ENCODE measurements at places on chromosomes 6 and 20.

- H3K4me1 ChIP-seq: peaks cover 2% of the 10 kb centered on the region
- no peak for DNase-seq
- no peaks in the 10 kb centered on the region for H3K27me3 ChIP-seq
- H3K27ac ChIP-seq: no peak overlapping the region
- no peaks in the 10 kb centered on the region for H3K36me3 ChIP-seq
- no peak overlapping the region for H3K4me3 ChIP-seq
These were observed 92.7 kb downstream of the DACT2 start for GRCh38 chr6:168226902-168227318.

DNA sequence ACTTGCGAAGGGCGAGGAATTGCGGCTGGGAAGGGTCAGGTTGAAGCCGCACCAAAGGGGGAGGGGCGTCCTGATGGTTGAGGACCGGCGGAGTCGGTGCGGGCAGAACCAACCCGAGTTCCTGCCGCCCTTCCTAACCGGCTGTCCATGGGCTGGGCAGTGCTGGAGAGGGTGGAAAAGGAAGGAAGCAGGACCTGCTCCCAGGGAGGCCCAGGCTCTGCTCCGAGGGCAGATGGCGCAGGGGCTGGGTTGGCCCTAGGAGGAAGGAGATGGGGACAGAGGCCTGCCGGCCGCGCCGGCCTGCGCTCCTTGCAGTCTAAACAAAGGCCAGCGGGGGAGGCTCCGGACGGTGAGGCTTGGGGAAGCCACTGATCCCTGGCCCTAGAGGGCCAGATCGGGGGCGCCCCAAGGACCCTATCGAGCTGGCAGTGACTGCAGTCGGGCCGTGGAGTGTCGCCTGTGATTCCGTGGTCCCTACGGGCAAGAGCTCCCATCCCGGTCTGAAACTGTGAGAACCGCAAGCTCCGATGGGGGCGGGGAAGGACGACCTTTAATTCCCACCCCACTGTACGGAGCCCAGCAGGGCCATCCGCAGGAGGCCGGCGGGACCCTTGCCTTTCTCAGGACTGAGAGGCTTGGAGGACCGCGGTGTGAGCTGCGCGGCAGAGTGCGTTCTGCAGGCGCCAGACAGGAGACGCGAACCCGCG lies 39.4 kb downstream of the YTHDF1 start:
- H3K36me3 ChIP-seq: no peaks in the 10 kb centered on the region
- DNase-seq: peak; percentile 39
- H3K4me1 ChIP-seq: no peaks in the 10 kb centered on the region
- no peak overlapping the region for H3K4me3 ChIP-seq
- H3K27me3 ChIP-seq: peaks cover 46% of the 10 kb centered on the region
- H3K27ac ChIP-seq: no peak overlapping the region

GRCh38 chr20:64183313-64183712 lies 19.1 kb downstream of the MYT1 start:
- H3K4me1 ChIP-seq: no peaks in the 10 kb centered on the region
- no peak for DNase-seq
- no peak overlapping the region for H3K27ac ChIP-seq
- H3K36me3 ChIP-seq: peaks cover 2% of the 10 kb centered on the region

DNA sequence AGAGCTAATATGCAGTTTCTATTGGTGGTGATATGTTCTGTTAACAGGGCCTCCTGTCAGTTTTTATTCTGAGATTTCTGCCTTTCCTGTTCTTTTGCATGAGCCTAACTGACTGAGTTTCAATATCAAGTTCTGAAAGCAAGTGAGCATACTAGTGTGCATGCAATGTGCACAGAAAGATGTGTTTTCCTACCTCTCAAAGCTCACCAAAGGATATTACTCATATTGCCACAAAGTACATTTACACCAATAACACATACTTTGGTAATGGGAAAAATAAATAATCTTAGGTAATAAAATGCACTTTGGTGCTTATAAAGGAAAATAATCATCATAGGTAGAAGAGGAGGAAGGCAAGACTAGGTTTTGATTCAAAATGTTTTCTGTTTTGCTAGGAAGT lies 195.0 kb downstream of the KHDC1L start:
- DNase-seq: no peak
- H3K27me3 ChIP-seq: no peaks in the 10 kb centered on the region
- H3K36me3 ChIP-seq: no peaks in the 10 kb centered on the region
- no peak overlapping the region for H3K27ac ChIP-seq
- H3K4me3 ChIP-seq: no peak overlapping the region
- peaks cover 2% of the 10 kb centered on the region for H3K4me1 ChIP-seq

- no peak overlapping the region for H3K27ac ChIP-seq
- no peak overlapping the region for H3K4me3 ChIP-seq
- H3K4me1 ChIP-seq: peaks cover 8% of the 10 kb centered on the region
- H3K27me3 ChIP-seq: no peaks in the 10 kb centered on the region
These were observed 84.3 kb upstream of the RALY start for GRCh38 chr20:33909331-33909921.

GRCh38 chr20:23139524-23139923 lies 53.4 kb upstream of the CD93 start:
- H3K27me3 ChIP-seq: no peaks in the 10 kb centered on the region
- no peak for DNase-seq
- H3K27ac ChIP-seq: no peak overlapping the region
- no peaks in the 10 kb centered on the region for H3K4me1 ChIP-seq
- H3K36me3 ChIP-seq: no peaks in the 10 kb centered on the region

DNA sequence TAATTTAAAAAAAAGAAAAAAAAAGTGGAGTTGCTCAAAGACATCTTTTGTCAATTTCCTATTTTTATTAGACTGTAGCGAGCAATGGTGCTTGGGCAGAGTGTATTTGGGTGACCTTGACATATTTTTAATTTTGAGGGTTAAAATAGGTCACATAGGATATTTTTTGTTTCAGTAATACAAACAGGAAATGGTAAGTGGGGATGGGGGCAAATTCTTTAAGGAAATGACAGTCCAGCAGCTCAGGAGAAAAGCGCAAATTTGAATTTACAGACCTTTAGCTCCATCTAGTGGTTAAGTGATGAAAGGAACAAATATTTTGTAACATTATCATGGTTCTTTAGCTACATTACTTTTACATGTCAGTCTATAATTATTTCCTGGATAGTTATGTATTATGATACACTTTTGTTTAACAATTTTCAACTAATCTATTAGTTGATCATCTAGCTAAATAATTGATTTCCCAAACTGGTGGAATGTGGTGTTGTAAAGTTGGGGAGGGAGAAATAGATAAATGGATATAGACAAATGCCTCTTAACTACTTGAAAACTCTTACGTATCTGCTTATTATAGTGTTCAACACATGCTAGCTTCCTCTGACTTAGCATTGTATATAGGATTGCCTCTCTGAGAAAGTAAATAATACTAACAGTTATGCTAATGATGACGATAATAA lies 10.0 kb downstream of the CITED2 start:
- H3K36me3 ChIP-seq: no peaks in the 10 kb centered on the region
- no peak overlapping the region for H3K27ac ChIP-seq
- no peak overlapping the region for H3K4me3 ChIP-seq
- H3K27me3 ChIP-seq: no peaks in the 10 kb centered on the region
- H3K4me1 ChIP-seq: peaks cover 9% of the 10 kb centered on the region

DNA sequence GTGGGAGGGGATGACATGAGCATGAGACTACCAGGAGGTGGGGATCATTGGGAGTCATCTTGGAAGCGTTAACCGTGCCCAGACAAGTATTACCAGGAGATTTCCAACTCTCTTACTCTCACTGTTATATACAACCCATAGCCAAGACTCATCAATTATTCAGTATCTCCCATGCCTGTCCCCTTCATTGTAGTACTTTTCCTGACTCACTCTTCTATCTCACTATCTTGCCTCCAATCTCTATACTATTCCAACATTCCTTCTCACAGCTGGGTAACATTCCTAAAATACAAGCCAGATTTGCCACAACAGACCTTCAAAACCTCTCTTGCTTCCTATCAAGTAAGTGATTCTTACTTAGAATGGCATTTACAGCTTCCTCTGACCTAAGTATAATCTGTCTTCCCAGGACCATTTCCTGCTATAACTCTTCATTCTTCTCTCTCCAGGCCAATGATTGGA lies 226.3 kb upstream of the SMLR1 start:
- no peaks in the 10 kb centered on the region for H3K36me3 ChIP-seq
- H3K4me3 ChIP-seq: no peak overlapping the region
- H3K27ac ChIP-seq: peak overlapping the region; percentile 7
- no peaks in the 10 kb centered on the region for H3K27me3 ChIP-seq

DNA sequence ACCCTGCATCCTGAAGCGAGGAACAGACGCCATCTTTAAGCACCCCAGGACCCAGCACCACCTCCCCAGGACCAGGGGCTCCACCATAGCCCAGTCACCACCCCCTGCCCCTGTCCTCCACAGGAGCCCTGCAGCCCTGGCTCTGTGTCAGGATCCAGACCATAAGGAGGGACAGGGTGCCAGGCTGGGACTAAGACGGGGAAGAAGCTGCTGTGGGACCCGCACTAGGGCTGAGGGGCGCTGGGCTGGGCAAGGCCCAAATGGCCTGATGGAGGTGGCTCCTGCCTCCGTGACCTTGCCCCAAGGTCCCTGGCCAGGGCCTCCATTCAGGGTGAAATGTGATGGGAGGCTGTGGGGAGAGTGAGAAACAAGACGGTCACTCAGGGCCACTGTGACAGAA lies 385.6 kb downstream of the TAF4 start:
- no peaks in the 10 kb centered on the region for H3K27me3 ChIP-seq
- H3K4me1 ChIP-seq: no peaks in the 10 kb centered on the region
- no peak overlapping the region for H3K27ac ChIP-seq

- no peaks in the 10 kb centered on the region for H3K36me3 ChIP-seq
- H3K4me3 ChIP-seq: no peak overlapping the region
- DNase-seq: no peak
- no peaks in the 10 kb centered on the region for H3K27me3 ChIP-seq
- H3K4me1 ChIP-seq: no peaks in the 10 kb centered on the region
These were observed 25.4 kb upstream of the CCN2 start for GRCh38 chr6:131976545-131977061.

DNA sequence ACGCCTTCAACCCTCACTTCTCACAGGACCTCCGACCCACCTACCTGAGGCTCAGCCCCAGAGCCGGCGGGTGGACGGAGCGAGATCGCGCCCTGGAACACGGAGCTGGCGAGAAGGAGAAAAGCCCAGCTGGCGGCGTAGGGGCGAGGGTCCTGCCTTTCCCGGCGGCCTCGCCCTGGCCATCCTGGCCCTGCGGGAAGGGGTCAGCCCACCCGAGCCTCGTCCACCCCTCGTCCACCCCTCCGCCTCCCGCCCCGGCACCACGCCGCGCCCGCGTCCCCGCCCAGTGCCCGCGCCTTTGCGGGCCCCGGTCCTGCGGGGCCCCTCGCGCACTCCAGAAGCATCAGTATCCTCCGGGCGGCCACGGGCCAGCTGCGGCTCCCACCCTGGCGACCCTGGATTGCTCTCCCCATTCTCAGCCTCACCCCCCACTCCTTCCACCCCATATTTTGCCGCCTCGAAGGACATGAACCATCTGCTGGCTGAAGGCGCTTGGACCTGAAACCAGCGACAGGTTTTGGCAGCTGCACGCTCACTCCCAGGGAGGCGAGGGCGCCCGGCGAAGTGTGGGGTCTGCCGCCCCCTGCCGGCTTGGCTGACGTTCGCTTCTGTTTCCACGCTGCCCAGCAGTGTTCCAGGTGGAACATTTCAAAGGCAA lies 65.1 kb downstream of the PLG start:
- H3K4me1 ChIP-seq: peaks cover 3% of the 10 kb centered on the region
- DNase-seq: peak; percentile 85
- H3K4me3 ChIP-seq: peak overlapping the region; percentile 7

DNA sequence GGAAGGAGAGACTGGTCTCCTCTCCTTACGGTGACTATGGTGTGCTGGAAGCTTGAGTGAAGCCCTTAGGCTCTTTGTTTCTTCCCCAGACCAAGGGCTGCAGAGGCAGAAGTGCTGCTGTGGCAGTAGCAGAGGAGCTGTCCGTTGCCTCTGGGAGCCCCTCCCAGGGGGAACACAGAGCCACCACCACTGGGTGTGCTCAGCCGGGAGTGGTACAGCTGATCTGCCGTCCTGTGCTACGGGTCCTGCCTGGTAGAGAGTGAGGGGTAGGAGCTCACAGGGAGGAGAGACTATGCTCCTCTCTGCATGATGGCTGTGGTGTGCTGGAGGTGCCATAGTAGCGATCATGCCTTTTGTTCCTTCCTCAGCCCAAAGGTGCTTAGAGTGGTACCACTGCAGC lies 318.7 kb downstream of the DOK5 start:
- H3K27me3 ChIP-seq: no peaks in the 10 kb centered on the region
- no peak for DNase-seq
- no peak overlapping the region for H3K27ac ChIP-seq
- H3K36me3 ChIP-seq: no peaks in the 10 kb centered on the region

- H3K27me3 ChIP-seq: no peaks in the 10 kb centered on the region
- no peak for DNase-seq
- no peak overlapping the region for H3K4me3 ChIP-seq
- H3K4me1 ChIP-seq: no peaks in the 10 kb centered on the region
These were observed 123.8 kb upstream of the NAA20 start for GRCh38 chr20:19893356-19893755.

GRCh38 chr6:29984992-29985391 lies 42.7 kb downstream of the HLA-A start:
- no peak overlapping the region for H3K27ac ChIP-seq
- H3K36me3 ChIP-seq: no peaks in the 10 kb centered on the region
- no peak overlapping the region for H3K4me3 ChIP-seq

DNA sequence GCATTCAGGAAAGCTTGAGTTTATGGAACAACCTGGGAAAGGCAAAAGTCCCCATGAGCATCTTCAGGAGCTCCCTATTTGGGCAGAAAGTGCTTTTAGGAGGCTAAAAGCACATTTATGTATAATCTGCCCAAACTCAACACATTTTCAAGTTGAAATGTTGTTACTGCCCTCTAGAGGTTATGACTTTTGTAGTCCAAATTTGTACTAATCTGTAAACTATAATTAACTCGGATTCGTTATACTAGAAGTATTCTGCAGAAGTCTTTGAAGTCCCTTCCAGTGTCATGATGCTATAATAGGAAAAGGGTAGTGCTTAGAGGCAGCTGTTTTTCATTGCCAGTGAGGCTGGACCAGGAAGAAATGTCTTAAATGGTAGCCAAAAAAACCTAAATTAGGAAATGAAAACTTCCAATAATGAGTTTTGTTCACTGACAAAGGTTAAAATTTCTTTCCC lies 44.8 kb upstream of the EMILIN3 start:
- H3K4me1 ChIP-seq: no peaks in the 10 kb centered on the region
- peaks cover 18% of the 10 kb centered on the region for H3K36me3 ChIP-seq
- no peaks in the 10 kb centered on the region for H3K27me3 ChIP-seq

DNA sequence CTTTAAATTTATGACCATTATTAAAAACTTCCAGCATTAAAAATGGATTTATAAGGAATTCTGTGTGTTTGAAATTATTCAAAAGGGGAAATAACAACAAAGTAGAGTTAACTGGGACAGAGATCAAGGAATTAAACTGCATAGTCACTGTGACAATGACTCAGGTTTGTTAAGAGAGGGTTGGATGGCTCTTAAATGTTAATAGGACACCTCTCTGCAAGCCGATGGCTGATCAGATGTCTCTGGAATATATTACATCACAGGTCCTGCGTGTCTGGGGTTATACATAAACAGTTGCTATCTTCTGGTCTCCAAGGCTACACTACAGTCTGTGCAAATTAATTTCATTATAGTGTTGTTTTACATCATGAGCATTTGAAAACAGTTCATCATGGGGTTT lies 574.3 kb downstream of the COL12A1 start:
- H3K27me3 ChIP-seq: no peaks in the 10 kb centered on the region
- H3K4me3 ChIP-seq: no peak overlapping the region
- no peak overlapping the region for H3K27ac ChIP-seq
- H3K36me3 ChIP-seq: no peaks in the 10 kb centered on the region
- H3K4me1 ChIP-seq: no peaks in the 10 kb centered on the region
